Amygdala (tissue), 56 donors: ENCODE measurements at places on chromosomes 2 and 18.
A peak's percentile ranks its signal among the peaks of the same experiment; 100 is the strongest.

GRCh38 chr18:79507076-79507545, 111.4 kb downstream of the NFATC1 start:
- DNase-seq: peak; percentile 55

- DNase-seq: no peak
Measured at GRCh38 chr18:36427369-36427768, 129.9 kb downstream of the FHOD3 start.

DNA sequence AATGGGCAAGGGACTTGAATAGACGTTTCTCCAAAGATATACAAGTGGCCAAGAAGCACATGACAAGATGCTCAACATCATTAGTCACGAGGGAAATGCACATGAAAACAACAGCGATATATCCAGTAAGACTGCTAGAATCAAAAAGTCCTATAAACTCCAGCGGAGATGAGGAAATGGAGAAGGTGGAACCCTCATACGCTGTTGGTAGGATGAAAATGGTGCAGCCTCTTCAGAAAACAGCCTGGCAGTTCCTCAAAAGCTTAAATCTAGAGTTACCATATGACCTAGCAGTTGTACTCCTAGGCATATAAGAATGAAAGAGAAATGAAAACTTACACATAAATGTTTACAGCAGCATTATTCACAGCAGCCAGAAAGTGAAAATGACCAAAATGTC, 48.1 kb downstream of the HPCAL1 start:
- no peak for DNase-seq

- no peak for DNase-seq
Measured at GRCh38 chr2:1571477-1572417, 158.5 kb downstream of the TPO start.

GRCh38 chr2:64317707-64318475, 136.1 kb upstream of the LGALSL start:
- DNase-seq: no peak

- no peak for DNase-seq
Measured at GRCh38 chr2:187075199-187075635, 226.2 kb upstream of the ZSWIM2 start.

GRCh38 chr2:122451040-122451439, 695.6 kb downstream of the TSN start:
- DNase-seq: no peak

- DNase-seq: no peak
Measured at GRCh38 chr18:78751664-78752063, 228.0 kb upstream of the SALL3 start.

DNA sequence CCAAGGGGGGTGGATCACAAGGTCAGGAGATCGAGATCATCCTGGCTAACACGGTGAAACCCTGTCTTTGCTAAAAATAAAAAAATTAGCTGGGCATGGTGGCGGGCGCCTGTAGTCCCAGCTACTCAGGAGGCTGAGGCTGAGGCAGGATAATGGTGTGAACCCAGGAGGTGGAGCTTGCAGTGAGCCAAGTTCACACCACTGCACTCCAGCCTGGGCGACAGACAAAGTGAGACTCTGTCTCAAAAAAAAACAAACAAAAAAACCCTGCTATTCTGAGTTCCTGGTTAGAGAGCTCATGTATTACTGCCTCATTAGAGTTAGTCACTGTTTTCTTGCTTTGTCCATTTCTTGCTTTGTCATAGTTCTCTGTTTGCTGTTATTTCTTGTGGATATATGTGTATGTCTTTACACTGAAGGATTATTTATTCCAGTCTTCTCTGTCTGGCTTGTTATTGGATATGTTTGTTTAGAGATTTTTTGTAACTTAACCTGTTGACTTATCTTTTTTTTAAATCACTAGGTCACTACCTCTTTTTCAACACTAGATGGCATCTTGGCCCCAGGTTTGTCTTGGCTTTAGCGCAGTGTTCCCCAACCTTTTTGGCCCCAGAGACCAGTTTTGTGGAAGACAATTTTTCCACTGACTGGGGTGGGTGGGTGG, 17.0 kb downstream of the TTLL4 start:
- DNase-seq: no peak

DNA sequence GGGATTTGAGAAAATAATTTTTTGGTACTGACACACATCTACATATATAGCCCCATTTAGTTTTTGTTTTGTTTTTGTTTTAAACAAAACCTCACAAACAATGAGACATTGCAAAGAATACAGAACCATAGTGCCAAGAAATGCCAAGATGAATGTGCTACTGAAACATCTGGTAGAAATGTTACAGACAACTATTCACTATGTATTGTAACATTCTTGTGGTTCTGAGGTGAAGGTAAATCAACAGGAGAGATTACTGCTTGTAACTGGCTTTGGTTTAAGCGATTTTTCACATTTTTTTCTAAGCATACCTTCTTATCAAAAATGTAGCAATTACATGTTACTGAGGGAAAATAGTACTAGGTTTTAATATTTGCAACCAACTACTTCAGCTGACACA, 281.3 kb downstream of the ZNF804A start:
- no peak for DNase-seq

GRCh38 chr2:21890041-21890440, 766.3 kb downstream of the TDRD15 start:
- DNase-seq: no peak

DNA sequence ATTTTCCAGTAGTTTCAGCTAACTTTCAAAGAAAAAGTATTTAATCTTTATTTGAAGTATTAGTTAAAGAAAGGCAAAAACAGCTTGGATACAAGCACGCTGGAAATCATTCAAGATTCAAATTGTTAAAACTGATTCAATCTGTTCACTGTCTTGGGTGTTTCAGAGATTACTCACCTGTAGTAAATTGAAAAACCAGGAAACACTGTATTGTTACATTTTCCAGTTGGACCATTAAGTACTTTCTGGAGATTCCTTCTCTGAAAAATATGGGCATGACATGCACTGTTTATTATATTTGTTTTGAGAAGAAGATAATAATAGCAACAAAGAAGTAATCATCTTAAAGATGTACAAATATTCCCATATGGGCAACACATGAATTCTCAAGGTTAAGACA, 196.1 kb downstream of the UBE2E3 start:
- DNase-seq: no peak

- DNase-seq: no peak
Measured at GRCh38 chr2:134139611-134140010, 114.3 kb upstream of the MGAT5 start.

DNA sequence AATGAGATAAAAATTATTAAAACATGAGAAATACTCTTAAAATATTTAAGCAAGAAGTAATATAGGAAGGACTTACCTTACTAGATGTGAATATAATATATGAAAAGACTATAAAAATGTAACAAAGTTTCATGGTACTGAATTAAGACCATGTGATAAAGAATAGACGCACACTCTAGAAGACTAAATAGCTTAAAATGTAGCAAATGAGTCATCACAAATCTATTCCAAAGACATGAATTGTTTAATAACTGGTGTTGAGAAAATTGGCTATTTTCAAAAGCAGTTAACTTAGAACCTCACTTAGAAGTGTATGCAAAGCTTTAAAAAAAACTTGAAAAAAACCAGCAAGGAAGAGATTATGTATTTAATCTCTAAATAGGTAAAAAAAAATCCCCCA, 64.1 kb downstream of the POLE4 start:
- no peak for DNase-seq

DNA sequence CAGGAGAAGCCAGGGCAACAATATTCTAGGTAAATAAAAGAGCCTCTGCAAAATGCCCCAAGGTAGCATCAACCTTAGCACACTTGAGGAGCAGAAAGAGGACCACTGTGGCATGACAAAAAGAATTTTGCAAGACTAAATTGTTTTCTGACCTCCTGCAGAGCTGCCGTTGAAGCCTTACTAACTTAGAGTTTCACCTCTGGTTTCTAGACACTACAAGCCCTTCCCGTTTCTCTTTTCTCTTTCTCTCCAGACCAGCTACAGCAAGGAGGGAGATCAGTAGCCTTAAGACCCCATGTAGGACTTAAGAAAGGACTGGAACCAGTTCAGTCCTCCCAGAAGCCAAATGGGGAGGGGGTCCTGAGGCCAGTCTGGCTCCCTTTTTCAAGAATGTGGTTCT, 73.3 kb upstream of the SP3 start:
- no peak for DNase-seq

DNA sequence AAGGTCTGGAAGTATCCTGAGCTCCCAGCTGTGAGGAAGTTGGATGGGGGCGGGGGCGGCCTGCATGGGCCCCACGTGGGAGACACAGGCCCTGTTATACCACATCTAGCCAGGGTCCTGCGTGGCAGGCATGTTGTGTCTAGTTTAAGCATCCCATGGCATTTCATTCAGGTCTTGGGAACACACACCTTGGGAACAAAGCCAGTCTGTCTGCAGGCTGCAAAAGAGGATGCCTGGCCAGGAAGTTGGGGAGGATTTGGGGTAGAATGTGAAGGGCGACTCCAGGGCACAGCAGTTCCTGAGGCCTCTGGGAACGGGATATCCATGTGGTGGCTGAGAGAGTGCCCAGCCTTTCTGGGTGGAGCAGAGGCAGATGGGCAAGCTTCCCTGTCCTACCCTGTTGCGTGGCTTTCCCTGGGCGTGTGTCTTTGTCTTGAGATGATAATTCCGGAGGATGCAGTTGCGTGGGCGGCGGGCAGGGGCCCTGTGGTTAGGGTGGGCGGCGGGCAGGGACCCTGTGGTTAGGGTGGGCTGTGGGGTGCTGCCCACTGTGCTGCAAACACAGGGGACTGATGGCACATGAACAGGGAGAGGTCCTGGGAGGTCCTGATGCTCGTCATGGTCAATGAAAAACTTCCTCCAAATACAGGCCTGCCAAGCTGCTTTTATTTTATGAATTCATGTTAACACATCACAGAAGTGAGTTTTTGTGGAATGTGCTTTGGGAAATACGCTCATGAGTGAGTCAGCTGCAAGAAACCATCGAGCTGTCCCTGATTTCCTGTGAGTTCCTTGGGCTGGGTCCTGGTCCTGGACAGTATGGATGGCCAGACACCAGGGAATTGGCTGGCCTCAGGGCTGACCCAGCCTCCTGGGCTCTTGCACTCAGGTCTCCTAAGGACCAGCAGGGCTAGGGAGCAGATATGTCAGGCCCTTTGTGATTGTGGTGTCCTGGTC, 90.0 kb upstream of the HS6ST1 start:
- DNase-seq: no peak

GRCh38 chr2:57491213-57491612, 555.4 kb upstream of the VRK2 start:
- DNase-seq: no peak

DNA sequence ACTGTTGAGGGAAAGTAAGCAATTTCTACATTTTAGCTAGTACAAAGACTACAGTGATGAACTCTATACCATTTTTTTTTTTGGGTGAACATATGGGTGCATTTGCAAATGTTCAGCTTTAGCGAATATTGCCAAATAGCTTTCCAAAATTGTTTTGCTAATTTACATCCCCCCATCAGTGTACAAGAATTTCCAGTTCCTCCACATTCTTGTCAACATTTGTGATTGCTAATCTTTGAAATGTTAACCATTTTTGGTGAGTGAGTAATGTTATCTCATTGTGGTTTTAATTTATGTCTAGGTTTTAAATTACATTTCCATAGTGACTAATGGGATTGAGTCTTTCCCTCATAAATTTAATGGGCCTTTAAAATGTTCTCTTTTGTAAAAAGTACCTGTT, 16.4 kb upstream of the CNRIP1 start:
- no peak for DNase-seq

DNA sequence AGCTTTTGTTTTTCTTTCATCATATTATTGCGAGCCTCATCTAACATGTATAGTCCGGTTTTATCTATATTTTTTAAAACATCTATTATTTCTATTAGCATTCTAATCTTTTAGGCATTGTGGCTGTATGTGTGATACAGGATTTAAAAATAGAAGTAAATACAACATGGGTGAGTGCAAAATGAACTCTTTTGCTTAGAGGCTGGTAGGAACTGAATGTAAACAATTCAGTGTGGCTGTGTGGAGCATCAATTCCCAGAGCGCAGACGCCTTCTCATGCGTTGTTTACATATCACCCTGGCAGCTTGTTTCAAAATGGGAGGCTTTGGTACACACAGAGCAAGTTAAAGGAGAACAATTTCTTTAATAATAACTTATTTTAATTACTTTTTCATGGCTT, 836 bp downstream of the DTNA start:
- no peak for DNase-seq
